ENCODE measurements at places on chromosomes 2 and 18. TPM values are rescaled to one million over a fixed set of nuclear protein-coding genes. Genes with fewer than 3 reads are reported as not detected.

SNTG2 gene
- total RNA-seq: 2.9 TPM

ATIC gene
- 49.6 TPM for total RNA-seq

HOXD3 gene
- 1.1 TPM for total RNA-seq

TCF7L1 gene
- 17.1 TPM for total RNA-seq

CDH19 gene
- 33.0 TPM for total RNA-seq

FRZB gene
- 2.4 TPM for total RNA-seq

DNA sequence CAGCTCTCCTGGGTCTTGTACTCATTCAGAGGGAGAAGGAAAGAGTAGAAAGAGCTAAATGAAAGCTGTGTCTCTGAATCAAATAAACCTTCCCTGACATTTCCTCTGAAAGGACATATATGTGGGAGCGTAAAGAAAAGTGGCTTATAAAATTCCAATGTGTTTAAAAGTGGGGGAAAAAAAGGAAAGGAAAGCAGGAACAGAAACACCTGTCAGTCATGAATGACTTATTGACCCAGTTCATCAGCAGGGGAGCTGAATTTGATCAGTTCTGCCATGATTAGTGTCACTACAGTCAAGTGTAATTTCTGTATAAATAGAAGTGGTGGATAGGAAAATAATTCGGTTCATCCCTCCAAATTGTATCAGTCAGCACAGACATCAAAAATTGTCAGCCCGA is 382.5 kb downstream of the ERBB4 start:
- no peak for DNase-seq

DNA sequence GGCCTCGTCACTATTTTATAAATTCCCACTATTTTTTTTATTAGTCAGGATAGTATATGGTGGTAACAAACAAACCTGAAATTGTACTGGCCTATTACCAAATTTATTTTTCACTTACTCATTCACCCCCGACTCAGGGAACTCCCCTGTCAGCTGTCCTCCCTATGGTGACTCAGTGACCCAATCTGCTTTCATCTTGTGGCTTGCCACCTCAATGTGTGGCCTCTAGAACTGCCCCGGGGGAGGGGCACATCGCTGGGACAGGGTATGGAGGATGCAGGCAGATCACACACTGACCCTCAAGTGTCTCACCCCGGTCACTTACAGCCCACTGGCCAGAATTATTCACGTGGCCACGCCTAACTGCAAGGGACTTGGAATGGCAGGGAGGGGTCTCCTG is 71.6 kb downstream of the ACTR2 start:
- DNase-seq: no peak

DNA sequence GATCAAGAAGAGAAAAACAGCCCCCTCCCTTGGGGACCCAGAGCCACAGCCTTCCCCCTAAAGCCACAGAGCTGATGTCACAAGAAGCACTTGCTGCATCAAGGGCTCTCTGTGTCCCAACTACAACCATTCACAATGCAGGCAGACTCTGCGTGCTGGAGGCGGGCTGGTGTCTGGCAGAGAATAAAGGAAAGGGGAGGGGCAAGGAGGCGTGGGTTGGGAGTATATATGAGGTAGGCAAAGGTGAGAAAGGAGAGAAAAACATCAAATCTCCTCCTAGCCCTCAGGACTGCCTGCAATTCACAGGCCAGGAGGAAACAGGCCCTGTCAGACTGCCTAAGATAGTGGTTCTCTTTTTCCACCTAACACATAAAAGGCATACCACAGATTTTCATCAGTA is 48.8 kb upstream of the IHH start:
- DNase-seq: no peak

DNA sequence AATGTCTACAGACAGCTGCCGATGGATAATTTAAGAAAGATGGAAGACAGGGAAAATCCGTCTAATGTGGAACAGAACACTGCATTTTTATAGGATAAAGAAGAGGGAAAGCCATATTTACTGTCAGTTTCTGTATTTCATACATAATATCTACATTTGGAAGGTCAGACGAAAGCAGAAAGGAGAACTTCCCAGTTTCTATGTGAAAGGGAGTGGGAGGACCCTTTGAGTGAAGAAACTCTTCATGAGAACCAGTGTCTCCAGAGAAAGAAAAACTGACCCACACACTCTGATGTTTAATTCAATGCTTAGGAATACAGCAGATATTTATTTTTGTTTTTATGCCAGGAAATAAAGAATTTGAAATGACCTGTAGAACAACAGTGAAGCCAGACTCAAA is 127.2 kb downstream of the CALCRL start:
- no peak for DNase-seq

DNA sequence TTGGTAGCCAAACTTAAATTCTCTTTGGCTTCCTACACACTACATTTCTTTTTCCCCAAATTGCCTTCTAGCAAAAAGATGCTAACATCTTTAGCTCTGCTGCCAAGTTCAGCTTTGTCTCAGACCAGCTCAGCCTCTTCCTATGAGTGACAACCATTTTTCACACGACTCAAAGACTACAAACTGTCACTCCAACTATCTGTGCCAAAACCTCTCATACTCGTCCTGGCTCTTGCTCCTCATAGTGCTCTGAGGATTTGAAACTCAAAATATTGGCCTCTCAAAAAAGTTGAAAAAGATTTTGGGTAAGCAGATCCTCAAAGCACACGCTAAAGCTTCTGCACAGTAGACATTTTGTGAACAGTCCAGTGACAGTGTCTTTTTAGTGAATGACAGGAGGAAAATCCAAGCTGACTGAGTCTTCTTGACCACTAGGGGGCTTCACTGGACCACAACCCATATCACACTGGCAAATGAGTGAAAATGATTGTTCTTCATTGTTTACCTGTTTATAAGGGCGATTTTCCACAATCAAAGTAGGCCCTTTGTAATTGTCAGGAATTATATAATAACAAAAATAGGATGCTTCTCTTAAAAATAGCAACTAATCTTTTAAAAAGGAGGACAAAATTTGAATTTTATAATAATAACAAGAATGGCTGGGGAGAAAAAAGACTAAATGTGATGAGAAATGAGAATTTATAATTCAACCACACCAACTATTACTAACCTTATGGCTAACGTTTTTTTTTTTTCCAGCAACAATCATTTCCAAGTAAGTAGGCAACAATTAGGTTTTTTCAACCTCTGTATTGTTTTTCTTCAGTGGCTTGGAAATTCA is 85.5 kb upstream of the PGAP1 start:
- no peak for DNase-seq

GRCh38 chr2:226891780-226892590 is 56.1 kb downstream of the RHBDD1 start:
- DNase-seq: no peak

- DNase-seq: no peak
Measured at GRCh38 chr2:218476676-218477075, 57.8 kb downstream of the VIL1 start.

DNA sequence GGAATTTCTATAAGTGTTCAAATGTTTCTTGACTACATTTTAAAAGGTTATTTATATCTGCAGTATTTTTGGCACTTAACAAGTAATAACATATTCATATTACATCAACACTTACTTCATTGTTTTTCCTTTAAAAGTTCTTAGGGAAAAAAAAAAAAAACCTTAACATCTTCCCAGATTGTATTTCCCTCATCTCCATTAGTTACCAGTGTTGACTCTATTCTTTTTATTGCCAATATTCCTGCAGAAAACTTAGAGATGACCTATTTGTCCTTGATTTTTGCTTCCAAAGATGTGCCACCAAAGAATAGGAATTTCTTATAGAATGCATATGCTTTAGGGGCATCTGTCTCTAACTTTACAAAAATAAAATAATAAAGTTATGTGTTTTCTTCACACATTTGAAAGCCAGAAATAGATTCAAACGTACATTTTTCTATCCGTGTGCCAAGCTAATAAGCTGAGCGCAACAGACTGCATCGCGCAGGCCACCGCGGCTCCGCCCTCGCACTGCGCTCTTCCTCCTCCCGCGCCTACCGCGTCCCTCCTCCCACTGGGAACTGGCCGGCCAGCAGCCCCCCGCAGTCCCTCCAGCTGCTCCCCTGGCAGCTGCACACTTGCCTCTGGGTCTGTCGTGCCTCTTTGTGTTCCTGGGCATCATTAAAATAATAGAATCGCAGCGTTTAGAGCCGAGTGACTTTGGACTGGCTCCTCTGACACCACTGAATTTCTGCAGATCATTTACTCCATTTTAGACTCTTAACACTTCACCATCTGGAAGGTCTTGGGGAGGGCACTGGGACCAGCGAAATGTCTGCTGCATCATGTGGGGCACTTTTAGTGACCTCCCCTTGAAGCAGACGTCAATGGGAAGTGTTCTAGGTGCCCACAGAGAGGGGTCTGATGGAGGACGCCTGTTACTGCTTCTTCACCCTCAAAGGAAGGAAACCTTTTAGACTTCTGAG is 21.2 kb upstream of the NAB1 start:
- peak; percentile 53 for DNase-seq

- DNase-seq: no peak
Measured at GRCh38 chr18:79884963-79885728, 66.3 kb downstream of the SLC66A2 start.

DNA sequence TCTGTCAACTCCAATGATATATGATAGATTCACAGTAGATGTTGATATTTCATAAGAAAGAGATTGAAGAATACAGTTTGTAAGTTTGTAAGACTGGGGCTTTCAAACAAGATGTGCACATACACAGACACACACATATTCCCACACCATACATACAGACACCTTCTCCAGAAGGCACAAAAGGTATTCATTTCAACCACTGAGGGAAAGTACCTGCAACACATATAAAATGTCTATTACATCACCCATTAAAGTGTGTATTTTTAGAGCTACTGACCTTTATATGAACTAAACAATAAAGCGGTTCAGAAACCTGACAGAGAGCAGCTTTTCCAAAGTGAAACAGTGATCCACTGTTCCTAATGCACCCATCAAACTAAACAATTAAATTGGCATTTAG is 53.3 kb downstream of the CCDC148 start:
- DNase-seq: no peak

DNA sequence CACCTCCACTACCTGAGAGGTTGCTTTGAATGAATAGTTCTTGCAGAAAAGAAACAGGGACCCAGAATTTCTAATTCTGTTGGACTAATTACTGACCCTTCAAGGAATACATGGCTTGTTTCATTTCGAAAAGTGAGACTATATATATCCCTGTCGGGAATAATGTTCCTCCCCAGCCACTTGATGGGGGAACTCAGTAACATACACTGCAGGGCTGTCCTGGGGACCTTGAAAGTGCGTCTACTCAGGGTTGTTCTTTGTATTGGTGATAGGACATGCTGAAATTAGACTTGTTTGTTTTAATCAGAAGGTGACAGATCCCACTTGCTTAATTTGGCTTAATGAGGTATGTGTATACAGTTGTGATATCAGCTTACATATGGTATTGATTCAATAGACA is 25.5 kb downstream of the MGAT5 start:
- DNase-seq: no peak

- no peak for DNase-seq
Measured at GRCh38 chr18:3402982-3403451, 47.0 kb upstream of the TGIF1 start.

- no peak for DNase-seq
Measured at GRCh38 chr2:73862987-73863386, 29.8 kb upstream of the ACTG2 start.

DNA sequence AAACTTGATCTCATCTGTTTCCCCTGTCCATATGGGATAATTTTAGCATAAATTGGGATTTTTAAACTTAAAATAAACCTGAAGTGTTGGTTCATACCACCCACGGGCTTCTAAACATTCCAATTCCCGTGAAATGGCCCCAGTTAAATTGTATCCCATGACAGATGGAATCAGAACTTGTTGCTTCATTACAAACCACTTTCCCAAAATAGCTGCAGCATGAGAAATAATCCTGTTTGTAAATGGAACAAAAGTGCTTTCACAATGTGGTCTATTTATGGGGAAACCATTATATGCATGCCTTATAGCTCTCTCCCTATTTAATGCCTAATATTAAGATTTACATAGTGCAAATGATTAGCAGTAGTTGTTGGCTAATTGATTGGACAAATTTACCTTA is 15.9 kb downstream of the SCG2 start:
- DNase-seq: no peak

DNA sequence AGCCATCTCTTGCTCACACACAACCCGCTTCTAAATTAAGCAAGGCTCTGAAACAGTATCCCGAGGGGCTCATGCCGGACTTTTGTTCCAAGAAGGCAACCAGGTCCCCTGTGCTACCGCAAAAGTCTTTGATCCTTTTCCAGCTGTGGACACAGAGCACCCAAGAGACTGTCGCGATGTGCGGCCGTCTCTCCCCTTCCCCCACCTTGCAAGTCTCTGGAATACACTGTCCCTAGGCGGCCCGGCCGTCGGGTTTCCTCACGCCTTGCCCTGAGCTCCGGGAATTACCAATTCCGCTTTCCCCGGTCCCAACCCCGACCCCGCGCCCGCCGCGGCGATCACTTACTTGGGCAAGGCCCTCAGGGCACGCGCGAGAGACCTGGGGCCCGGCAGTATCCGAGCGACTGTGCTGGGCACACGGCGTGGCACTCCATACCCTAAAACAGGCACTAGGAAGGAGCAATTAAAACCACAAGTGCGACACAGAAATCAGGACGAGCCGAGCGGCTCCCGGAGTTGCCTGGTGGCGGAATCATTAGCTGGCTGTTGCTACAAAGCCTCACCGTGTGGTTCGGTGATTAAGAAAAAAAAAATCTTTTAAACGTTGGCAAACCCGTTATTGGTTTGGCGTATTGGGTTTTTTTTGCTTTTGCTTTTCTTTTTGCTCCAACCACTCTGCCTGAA is 2.2 kb upstream of the DLX1 start:
- no peak for DNase-seq

DNA sequence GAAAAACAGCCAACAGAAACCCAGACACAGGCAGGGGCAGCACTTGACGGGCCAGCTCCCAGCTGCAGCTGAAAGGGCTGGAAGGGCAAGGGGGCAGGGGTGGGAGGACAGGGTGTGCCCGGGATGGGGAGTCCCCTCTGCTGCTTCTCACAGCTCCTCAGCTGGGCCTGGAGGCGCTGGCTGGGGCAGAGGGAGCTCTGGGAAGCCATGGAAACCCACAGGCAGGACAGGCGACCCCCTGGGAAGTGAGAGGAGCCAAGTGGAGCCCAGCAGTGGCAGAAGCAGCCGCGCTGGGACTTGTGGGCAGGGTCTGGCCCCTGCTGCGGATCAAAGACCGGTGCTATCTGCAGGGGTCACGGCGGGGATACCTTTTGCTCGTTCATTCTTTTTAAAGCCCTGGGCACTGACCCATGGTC is 20.7 kb downstream of the OTOF start:
- no peak for DNase-seq

DNA sequence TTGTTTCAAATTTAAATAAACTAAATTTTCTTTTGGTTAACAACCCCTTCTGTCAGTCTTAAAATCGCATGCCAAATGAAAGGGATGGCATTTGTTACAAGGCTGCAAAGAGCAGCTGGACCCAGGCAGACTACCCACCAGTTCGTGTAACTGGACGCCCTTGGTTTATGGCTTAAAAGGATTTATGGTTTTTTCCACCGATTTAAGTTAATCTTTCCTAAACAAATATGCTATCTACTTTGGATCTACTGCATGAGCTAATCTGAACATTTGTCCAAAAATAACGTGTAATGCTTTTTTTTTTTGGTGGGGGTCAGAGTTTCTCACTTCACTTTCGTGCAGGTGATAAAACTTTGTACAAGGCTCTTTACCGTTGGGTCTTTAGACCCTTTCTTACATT is 62.9 kb downstream of the DIS3L2 start:
- DNase-seq: no peak

GRCh38 chr18:76349067-76349715 is 145.9 kb downstream of the ZNF516 start:
- peak; percentile 47 for DNase-seq

Data from left cardiac atrium (tissue), 4 donors.